Common myeloid progenitor, CD34-positive (primary cell): ENCODE measurements at places on chromosomes 6 and 20.

DNA sequence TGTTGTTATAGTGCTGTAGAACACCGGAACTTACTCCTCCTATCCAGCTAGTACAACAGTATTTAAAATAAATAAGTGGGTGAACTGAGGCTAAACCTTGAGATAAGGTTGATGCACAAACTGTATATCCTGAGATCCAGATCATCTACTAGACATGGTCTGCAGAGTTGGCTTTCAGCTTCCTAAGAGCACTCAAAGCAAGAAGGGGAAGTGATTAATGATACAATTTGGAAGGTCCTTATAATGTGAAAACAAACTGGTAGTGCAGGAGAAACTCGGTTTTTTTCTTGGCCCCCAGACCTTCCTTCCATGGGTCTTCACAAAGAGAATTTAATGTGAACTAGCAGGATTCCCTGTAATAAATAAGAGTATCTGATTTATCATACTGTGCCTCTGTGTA lies 27.4 kb upstream of the RREB1 start:
- DNase-seq: peak; percentile 18

DNA sequence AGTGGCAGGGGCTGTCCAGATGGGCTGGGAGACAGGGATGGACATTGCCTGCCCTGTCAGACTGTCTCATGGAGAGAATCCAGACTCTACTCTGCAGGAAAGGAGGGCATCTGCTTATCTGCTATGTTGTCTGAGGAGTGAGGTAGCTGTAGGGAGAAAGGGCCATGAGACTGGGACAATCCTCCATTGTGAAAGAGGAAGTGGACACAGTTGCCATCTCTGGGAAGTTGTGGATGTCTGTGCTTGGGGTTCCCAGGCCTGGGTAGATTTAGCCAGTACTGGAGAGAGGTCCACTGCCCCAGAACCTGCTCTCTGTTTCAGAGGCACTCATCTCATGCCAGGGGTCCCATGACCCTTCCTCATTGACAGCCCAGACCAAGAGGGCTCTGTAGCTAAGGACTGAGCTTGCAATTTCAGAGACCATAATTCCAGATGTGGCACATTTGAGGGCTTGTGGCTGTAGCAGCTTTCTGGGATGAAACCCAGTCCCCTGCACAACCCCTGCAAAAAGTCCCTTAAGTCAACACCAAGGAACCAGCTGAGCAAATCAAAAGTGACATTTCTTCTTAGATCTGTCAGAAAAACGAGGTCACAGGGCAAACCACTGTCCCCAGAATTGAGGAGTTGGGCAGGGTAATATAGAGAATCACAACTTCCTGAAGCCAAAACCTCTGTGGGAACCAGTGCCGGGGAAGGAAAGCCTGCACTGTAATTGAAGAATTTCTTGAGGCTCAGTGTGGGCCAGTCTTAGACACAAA lies 4.1 kb upstream of the SIRPG start:
- no peak for DNase-seq

DNA sequence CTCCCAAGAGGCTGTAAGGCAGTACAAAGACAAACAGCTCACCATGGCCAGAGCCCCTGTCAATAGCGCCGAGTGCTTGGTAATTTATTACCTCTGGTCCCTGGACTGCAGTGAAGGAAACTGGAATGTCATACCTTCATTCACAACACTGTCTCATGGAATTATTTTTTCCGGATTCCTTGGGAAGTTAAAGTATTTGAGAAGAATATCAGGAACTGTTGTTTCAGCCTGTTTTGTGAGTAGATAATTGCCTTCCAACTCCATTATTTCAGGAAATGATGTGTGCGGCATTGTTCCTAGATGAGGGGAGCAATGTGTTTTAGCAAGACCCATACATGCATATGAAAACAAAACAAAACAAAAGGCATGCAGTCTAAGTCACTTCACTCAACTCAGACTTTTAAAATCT lies 64.0 kb downstream of the BLOC1S5 start:
- DNase-seq: no peak

DNA sequence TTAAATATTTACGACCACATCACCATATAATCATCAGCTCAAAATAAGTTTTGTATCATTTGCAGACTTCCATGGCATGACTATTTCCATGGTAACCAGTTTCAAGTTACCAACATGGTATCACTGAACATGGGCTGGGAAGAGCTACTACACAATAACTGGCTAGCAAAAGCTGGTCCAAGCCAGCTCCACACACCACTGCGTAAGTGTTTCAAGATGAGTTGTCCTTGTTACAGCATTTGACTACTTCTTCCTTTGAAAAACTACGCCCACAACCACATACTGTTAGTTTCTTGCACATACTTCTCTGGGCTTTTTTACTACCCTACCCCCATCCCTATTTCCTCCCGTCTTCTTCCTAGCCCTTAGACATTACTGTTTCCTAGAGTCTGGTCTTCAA lies 8.5 kb downstream of the CD164 start:
- no peak for DNase-seq

GRCh38 chr6:165746331-165746730 lies 83.3 kb upstream of the PDE10A start:
- no peak for DNase-seq

GRCh38 chr20:41509316-41510200 lies 108.6 kb downstream of the CHD6 start:
- no peak for DNase-seq

GRCh38 chr20:33005132-33005566 lies 916 bp upstream of the SUN5 start:
- peak; percentile 37 for DNase-seq

GRCh38 chr6:125988280-125988679 lies 1.9 kb downstream of the TRMT11 start:
- no peak for DNase-seq

- DNase-seq: no peak
Measured at GRCh38 chr6:54802775-54803634, 43.6 kb upstream of the FAM83B start.

DNA sequence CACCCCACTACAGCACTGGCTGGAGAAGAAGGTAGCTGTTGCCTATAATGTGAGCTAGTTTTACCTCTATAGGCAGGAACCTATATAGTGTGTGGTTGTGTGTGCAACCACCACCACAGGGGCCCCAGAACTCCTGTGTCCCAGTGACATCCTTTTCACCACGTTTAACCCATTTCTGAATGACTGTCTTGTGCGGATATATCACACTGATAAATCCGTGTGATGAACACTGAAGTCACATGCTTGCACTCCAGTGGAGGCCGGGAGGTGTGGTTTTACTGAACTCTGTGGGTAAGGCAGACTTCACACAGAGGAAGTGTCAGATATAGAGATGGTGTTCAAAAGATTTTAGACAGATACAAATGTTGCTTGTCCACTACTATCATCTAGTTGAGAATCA lies 32.5 kb downstream of the SDHAF4 start:
- DNase-seq: no peak

DNA sequence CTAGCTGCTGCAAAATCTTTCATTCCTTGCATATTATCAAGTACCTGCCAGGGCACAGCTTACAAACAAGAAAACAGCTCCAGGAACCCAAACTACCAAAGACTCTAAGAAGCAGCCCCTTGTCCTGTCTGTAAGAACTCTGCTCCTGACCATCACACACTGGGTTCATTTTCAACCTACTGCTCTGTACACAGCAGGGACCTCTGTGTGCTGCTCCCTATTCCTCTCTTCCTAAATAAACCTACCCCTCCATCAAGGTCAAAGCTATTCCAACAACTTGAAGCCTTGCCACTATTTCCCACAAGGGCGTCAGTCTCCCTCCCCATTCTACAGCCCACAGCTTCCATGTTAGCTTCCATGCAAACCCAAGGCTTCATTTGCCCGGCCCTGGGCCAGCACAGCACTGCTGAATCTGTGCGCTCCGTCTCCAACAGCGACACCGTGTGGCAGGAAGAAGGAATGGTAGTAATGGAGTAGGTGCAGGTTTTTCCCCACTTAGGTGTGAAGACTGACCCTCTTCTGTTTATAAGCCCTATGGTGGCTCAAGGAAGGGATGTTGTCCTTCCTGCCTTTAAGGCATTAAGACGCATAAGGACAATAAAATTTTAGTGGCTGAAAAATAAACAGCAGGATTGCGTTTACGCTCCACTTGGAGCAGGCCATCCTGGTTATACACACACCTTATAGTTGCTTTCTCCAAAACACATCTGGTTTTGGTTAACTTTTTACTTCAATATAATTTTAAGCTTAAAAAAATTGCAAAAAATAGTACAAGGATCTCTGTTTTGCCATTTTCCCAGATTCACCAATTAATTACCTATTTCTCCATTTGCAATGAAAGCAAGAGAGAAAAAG lies 115.2 kb upstream of the NXT1 start:
- DNase-seq: peak; percentile 56

- DNase-seq: no peak
Measured at GRCh38 chr20:24049081-24049480, 60.5 kb upstream of the GGTLC1 start.

DNA sequence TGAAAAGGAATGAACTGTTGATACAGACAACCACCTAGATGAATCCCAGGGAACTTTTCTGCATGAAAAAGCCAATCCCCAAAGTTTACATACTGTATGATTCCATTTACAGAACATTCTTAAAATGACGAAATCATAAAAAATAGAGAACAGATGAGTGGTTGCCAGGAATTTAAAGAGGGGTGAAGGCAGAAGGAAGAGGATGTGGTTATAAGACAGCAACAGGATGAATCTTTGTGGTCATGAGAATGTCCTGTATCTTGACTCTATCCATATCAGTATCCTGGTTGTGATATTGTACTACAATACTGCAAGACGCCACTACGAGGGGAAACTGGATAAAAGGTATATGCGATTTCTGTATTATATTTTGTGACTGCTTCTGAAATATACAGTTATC lies 70.1 kb upstream of the EMILIN3 start:
- no peak for DNase-seq

DNA sequence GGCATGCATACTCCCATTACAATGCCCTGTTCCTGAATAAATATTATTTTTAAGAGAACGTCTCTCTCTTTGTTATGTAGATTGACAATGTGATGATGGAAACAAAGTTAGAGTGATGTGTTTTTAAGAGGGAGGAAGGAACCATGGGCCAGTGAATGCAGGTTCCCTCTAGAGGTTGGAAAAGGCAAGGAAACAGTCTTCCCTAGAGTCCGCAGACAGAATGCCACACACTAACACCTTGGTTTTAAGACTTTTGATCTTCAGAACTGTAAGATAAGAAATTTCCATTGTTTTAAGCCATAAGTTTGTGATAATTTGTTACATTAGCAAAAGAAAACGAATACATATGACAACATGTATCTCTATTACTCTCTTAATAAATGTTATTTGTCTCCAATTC lies 4.7 kb upstream of the CENPW start:
- no peak for DNase-seq

DNA sequence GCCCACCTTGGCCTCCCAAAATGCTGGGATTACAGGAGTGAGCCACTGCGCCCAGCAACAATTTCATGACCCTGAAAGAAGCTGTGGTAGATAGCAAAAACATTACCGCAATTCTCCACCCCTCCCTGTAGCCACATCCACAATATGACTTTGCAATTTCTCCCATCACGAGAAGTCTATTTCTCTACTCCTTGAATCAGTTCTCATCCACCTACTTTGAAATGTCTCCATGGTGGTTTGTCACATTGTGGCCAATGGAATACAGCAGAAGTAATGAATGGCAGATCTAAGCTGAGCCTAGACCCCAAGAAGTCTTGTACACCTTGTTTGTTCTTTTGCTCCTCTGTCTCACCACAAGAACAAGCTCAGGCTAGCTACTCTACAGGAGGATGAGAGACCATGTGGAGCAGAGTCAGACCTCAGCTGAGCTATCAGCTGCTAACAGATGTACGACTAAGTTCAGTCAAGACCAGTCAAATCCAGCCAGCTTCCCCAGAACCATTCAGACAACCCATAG lies 6.3 kb downstream of the OXT start:
- peak; percentile 93 for DNase-seq

DNA sequence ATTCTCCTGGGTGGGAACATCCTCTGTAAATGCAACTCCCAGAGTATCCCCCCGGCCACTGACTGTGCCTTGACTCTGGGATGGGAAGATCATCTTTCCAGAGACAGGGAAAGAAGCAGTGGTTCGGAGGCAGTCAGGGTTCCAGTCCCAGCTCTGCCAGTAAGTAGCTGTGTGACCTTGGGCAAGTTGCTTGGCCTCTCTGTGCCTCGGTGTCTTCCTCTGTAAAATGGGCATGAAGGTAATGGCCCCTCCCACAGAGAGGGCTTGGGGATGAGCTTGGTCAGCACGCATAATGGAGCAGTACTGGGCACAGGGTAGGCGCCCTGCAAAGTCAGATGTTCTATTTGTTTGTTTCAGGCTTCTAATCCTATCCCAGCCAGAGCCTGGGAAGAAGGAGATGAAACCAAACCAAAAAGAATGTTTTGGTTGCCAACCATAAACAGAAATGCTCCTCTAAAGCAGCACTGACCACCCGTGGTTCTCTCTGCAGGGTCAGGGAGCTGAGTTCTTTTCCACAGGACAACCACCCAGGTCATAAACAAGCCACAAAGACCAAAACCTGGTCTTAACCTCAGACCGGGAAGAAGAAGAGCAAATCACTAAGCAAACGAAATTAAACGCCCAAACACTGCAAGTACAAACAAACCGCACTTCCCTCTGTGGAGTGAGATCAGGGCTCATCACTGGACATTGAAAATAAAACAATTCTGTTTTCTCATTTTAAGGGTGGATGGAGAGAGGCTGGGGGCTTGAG lies 381.0 kb upstream of the SULF2 start:
- DNase-seq: peak; percentile 1

DNA sequence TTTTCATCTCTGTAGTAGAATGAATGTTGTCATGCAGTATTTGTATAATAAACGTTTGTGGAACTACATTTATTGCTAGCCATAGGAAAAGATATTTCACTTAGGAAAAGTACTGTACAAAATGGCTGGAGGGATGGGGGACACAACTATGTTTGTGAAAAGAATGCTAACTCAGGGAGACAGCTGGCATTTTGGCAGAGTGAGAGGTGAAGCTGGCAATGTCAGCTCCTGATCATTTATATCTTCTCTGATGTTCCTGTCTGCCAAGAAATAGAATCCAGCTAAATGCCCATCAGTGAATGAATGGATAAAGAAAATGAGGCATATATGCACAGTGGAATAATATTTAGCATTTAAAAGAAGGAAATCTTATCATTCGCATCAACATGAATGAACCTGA lies 313.0 kb upstream of the IRAK1BP1 start:
- no peak for DNase-seq

- no peak for DNase-seq
Measured at GRCh38 chr6:18424201-18424600, 37.1 kb downstream of the RNF144B start.

- no peak for DNase-seq
Measured at GRCh38 chr6:134722200-134722870, 227.6 kb downstream of the ALDH8A1 start.

DNA sequence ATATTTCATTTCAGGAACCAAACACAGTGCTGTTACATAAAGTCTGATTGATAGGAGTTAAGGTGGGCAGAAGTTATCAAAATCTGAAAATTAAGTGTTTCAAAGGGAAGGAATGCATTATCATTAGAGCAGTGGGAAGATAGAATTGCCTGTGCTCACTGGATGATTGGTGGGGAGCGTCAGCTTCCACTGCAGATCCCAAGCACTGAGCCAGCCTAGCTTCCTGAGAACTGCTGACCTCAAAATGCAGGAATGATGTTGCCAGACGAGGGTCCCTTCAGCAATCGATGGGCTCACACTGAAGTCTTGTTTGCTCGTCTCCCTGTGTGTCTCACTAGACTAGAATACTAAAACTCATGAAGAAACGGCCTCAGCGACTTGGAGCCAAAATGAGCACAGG lies 110.0 kb upstream of the PHACTR1 start:
- no peak for DNase-seq

- DNase-seq: no peak
Measured at GRCh38 chr6:110560239-110561007, 84.0 kb upstream of the SLC22A16 start.
